Hematopoietic multipotent progenitor cell (in vitro differentiated cells): ENCODE measurements at places on chromosomes 2 and 18. TPM values are rescaled to one million over a fixed set of nuclear protein-coding genes. Genes with fewer than 3 reads are reported as not detected.

DNA sequence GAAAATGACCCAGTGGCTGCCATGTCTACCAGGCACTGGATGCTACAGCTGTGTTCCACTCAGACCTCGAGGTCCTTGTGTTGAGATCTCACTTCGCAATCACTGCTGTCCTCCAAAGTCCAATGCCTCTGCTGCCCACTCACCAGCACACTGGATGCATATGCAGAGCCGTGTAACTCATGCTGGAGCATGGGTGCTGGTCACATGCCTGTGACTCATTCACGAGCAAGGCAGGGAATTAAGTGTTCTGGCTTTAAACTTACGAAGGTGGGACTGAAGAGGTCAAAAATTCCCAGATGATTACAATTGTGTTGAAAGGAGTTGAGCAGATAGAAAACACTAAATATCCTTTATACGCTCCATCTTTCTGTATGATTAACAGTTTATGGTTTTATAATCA lies 417.5 kb downstream of the NUP35 start:
- no peak for DNase-seq

- no peak for DNase-seq
These were observed 101.6 kb downstream of the OSBPL6 start for GRCh38 chr2:178295906-178296305.

DNA sequence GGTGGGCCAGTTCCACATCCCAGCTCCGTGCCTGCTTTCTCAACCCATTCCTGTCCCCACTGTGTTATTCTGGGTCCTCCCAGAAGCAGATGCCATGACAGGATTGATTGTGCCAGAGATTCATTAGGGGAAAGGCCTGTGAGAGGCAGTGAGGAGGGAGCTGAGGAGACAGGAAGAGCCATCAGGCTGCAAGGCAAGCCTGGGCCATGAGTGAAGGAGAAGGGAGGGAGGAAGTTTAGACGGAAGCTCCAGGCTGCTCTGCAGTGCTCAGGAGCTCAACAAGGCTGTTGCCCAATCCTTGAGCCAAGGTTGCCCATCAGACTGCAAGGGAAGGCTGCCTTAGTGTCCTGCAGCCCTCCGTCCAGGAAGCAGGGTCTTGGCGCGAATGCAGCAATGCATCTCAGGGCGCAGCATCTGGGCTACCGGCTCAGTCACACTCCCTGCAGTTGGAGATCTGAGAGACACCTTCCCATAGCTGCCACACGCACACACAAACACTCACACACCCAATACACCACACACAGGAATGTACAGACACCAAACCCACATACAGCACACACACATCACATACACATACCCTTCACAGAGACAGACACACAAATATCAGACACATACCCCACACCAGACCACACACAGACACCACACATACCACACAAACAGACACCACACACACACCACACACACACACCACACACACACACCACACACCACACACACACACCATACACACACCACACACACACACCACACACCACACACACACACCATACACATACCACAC lies 139.5 kb upstream of the NDUFV2 start:
- DNase-seq = no peak

- no peak for DNase-seq
These were observed 1206.8 kb upstream of the NRXN1 start for GRCh38 chr2:52238782-52239181.

GRCh38 chr18:32201948-32202672 lies 12.3 kb downstream of the MEP1B start:
- no peak for DNase-seq

DNA sequence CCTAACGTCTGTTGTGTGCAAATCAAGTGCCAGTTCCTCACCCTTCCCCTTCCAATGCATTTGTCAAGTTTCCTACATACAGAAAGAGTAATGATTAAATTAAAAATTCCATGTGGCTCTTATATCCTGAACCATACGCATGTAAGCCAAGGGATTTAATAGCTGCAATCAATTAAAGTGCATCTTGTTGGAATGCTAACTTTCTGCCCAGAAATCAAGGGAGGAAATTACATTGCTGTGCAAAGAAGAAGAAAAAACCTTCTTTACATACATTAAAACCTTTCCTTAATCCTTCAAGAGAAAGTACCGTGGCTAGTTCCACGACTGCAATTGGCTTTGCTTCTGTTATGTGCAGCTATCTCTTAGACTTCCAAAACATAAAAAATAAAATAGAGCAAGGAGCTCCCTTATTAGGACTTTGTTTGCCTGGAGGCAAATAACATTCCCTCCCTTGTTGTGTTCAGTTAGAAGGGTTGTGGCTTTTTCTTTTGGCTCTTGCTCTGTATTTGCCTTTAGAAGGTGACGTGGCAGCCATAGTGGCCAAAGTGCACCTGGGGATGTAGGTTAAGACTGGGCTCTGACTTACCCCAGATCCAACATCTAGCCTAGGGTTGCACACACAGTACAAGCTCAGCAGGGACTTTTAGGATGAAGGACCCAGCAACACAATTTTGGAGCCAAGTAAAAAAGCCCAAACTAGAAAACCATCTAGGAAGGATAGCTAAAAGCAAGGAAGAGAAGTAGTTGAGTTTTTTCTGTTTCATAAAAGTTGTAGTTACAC lies 158.3 kb downstream of the ANTXR1 start:
- DNase-seq = no peak

GRCh38 chr18:78720456-78721237 lies 259.0 kb upstream of the SALL3 start:
- DNase-seq = no peak

DNA sequence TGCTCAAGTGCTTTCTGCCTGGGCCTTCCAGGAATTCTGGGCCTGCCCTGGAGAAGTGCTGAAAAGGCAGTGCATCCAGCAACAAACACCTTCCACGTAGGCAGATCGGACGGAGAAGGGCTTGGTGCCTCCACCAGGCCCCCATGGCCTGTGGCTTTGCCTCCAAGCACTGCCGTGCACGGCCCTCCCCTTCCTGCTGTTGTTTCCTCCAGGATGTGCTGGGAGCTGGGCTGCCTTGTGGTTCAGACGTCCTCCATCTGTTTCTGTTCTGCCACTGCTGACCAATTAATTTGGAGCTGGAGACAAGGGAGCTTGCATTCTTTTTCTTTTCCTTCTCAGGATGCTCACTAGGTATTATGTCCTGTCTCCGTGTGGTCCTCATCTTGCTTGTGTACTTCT lies 197.0 kb downstream of the HRH4 start:
- no peak for DNase-seq

DNA sequence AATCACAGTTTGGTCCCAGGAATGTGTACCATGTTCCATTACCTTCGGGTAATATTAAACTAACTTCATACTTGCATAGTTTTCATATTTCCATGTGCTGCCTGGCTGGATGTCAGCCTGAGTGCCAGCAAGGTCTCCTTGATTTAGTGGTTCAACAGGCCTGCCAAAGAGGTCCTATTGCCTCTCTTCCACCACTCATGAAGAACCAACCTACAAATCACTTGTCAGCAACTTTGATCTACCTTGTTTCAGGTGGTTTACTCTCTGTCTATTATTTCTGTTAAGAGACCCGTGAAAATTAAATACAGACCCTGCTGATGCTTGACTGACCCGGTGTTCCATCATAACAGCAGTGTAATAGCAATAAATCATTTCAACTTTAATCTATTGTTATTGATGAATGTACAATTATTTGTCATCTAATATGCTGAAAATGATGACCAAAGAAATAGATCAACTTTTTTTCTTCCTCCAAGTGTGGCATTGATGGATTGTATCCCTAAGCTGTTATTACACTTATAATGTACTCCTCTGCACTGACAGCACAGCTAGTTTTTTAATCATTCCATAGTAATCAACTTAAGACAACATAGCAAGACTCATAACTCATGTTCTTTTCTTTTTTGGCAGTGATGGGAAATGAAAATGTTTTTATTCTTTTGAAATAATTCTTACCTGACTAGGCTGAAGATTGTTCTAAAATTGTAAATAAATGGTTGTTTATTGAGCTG lies 1220.2 kb upstream of the ACVR2A start:
- DNase-seq = no peak

DNA sequence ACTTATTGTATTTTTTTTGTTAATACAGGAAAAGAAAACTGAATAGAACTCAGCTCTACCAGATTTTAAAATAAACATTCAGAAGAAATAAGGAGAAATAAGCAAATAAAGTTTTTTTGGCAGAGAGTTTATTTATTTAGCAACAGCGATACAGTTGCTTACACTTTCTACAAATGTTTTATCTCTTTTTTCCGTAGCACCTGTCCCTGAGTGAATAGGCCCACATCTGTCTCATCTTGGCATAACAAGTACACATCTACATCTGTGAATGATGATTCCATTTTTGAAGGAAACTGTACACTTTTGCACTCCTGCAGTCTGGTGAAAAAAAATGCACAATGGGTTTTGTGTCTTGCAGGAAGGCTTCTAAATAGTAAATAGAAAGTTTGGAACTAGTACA lies 783.6 kb upstream of the ZEB2 start:
- no peak for DNase-seq

GRCh38 chr2:99469394-99469793 lies 20.4 kb downstream of the REV1 start:
- DNase-seq = no peak

- DNase-seq = no peak
These were observed 75.5 kb downstream of the EFEMP1 start for GRCh38 chr2:55848096-55848495.

GRCh38 chr2:18976168-18976961 lies 382.1 kb downstream of the OSR1 start:
- no peak for DNase-seq

DNA sequence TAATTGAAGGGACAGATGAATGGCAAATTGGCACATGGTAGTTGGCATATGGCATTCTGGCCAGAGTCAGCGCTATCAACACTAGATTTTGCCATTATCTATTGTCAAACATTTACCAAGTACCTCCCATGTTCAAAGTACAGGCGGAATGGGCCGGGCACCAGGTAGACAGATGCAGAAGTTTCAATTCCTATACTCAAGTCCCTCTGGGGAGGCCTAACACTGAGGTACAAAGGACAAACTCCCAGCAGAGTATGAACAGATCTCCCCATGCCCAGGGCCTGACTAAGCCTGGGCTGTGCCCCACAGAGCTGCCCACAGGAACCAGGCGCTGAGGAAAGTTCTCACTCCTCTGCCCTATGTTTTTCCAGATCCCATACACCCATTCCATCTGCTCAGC lies 257.5 kb upstream of the KLHL29 start:
- DNase-seq = no peak

GRCh38 chr2:232362174-232362900 lies 16.2 kb upstream of the ALPP start:
- DNase-seq = peak; percentile 28

DNA sequence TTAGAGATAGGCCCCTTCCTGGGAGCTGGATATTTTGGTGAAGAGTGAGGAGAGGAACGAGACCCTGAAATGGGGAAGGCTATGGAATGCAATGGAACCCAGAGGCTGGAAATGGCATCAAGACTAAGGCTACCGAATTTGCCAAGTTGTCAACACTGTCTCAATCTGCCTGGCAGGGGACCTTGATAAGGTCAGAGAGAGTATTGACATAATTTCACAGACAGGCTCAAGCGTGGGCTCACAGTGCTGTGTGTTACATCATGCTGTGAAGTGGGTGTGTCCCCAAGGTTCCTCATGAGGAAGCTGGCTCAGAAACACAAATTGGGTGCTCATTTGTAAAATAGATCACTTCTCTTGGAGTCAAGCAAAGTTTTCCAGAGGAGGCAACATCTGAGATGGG lies 51.8 kb upstream of the CYRIA start:
- DNase-seq = no peak

The SLC5A7 gene
- total RNA-seq = not detected

The CYS1 gene
- not detected for total RNA-seq

The PID1 gene
- total RNA-seq = not detected

The FSIP2 gene
- total RNA-seq = 1.1 TPM

The TWIST2 gene
- total RNA-seq = not detected

The MGAT5 gene
- 17.0 TPM for total RNA-seq

The GALNT5 gene
- total RNA-seq = 0.27 TPM

The FAM117B gene
- 4.3 TPM for total RNA-seq

The REG3A gene
- total RNA-seq = not detected
